HCT116 (cell line): ENCODE measurements at places on chromosomes 1 and 21. TPM values are rescaled to one million over a fixed set of nuclear protein-coding genes. Genes with fewer than 3 reads are reported as not detected.
A peak's percentile ranks its signal among the peaks of the same experiment; 100 is the strongest.

RXFP4 gene
- 0.20 TPM for total RNA-seq

LRRC39 gene
- 0.54 TPM for total RNA-seq

DNA sequence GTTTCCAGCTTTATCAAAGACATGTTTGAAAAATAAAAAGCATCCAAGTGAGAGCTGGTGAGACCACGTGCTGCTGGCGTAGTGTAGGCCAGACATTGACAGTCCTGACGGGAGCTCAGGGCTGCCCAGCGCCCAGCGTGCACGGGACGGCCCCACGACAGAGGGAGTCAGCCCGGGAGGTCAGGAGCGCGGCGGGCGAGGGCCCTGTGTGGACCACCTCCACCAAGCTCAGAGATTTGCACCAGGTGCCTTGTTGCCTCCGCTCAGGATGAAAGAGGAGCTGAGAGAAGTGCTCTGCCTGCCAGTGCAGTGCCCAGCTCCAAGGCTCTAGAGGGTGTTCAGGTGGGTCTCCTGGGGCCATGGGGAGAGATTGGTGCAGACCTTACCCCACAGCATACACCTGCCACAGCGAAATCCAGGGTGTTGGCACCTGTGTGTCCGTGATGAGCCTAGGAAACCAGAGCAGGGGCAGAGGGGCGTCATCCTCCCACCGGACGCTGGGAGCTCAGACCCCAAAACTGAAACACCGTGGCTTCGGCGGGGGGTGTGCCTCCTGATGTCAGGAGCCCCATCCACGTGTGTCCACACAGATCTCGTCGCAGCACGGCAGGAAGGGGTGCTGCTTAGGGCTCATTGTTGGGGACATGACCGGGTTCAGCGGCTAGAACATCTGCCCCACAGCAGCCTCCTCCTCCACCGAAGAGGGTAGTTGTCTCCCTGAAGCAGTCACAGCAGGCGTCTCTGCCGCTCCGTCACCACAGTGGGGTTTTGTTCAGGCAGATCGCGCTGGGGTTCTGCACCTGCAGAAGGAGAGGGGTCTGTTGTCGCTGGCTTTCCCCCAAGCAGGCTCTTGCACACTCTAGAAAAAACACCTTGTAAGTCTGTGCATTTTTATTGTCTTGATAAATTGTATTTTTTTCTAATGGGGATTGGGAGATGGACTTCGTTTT, 64.2 kb downstream of the POFUT2 start:
- H3K27me3 ChIP-seq = no peaks in the 10 kb centered on the region
- H3K27ac ChIP-seq = no peak overlapping the region
- no peak overlapping the region for H3K4me3 ChIP-seq
- no peaks in the 10 kb centered on the region for H3K36me3 ChIP-seq
- no peak for DNase-seq

GRCh38 chr1:233478611-233479010, 135.3 kb upstream of the KCNK1 start:
- no peak for DNase-seq
- H3K27ac ChIP-seq = no peak overlapping the region

- H3K4me3 ChIP-seq = no peak overlapping the region
- H3K36me3 ChIP-seq = no peaks in the 10 kb centered on the region
- no peak overlapping the region for H3K27ac ChIP-seq
- H3K27me3 ChIP-seq = no peaks in the 10 kb centered on the region
- no peak for DNase-seq
Observed at GRCh38 chr1:67031859-67032247, 22.1 kb downstream of the SLC35D1 start.

- no peaks in the 10 kb centered on the region for H3K36me3 ChIP-seq
- no peak overlapping the region for H3K27ac ChIP-seq
- H3K4me3 ChIP-seq = no peak overlapping the region
Observed at GRCh38 chr1:82598812-82599211, 798.1 kb downstream of the ADGRL2 start.

GRCh38 chr1:212401838-212402582, 12.7 kb downstream of the PACC1 start:
- H3K27me3 ChIP-seq = no peaks in the 10 kb centered on the region
- H3K36me3 ChIP-seq = peaks cover 30% of the 10 kb centered on the region
- H3K27ac ChIP-seq = peak overlapping the region; percentile 24; the same call in 1 of the 2 replicates
- DNase-seq = no peak

GRCh38 chr1:66253330-66253921, 280.5 kb upstream of the SGIP1 start:
- peak overlapping the region; percentile 12; the same call in 1 of the 2 replicates for H3K27ac ChIP-seq
- H3K27me3 ChIP-seq = no peaks in the 10 kb centered on the region
- no peak overlapping the region for H3K4me3 ChIP-seq
- peak; percentile 65 for DNase-seq

DNA sequence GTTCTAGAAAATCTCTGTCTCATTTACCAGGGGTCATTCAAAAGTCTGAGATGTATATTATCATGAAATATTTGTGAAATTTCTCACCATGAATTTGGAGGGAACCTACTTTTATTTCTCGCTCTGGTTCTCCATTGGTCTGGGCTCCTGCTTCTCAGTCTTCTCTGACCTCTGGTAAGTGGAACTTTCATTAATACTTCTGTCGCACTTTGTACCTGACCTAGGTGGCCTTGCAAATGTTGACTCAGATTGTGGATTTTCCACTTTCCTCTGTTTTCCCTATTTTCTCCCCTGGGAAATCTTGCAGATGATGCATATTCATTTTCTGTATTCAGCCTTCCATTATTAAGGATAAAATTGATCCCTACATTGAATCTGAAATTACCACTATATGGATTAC, 53.2 kb downstream of the LRIG2 start:
- no peaks in the 10 kb centered on the region for H3K27me3 ChIP-seq
- no peak overlapping the region for H3K4me3 ChIP-seq
